ENCODE measurements at places on chromosomes 3 and 15.
A peak's percentile ranks its signal among the peaks of the same experiment; 100 is the strongest.

DNA sequence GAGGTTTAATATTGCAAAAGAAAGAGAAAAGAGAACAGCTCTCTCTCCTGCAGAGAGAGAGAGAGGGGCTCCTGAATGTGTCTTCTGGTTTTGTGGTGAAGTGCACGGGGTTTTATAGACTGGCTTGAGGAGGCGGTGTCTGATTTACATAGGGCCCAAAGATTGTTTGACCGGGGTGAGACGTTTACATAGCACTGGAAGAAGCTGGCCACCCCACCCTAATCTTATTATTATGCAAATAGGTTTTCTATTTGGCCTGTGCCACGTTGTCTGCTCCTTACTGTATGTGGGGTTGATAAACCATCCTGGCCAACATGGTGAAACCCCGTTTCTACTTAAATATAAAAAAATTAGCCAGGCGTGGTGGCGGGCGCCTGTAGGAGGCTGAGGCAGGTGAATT is 268.6 kb downstream of the SV2B start:
- DNase-seq: no peak

DNA sequence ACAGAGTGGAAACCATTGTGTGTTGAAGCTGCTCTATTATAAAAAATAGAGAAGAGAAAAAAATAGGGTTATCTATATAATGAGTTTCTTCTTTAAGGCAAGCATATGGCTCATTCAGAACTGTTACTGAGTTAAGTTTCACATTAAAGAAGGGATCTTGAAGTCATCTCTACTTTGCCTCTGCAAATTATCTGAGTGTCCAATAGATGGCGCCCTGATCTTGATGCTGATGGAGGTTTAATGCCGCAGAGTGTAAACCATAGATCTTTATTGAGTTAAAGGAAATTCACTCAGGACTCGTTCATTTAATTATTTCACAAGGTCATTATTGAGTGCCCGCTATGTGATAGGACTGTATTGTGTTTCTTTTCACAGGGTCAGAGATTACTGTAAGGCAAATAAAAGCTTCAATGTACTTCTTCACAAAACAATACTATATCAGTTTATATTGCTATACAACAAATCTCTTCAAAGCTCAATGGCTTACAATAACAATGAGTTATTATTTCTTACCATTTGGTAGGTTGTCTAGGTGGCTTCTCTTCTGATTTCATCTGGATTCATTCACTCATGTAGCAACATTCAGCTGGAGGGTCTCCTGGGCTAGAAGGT is 171.4 kb downstream of the NSUN3 start:
- no peak for DNase-seq

DNA sequence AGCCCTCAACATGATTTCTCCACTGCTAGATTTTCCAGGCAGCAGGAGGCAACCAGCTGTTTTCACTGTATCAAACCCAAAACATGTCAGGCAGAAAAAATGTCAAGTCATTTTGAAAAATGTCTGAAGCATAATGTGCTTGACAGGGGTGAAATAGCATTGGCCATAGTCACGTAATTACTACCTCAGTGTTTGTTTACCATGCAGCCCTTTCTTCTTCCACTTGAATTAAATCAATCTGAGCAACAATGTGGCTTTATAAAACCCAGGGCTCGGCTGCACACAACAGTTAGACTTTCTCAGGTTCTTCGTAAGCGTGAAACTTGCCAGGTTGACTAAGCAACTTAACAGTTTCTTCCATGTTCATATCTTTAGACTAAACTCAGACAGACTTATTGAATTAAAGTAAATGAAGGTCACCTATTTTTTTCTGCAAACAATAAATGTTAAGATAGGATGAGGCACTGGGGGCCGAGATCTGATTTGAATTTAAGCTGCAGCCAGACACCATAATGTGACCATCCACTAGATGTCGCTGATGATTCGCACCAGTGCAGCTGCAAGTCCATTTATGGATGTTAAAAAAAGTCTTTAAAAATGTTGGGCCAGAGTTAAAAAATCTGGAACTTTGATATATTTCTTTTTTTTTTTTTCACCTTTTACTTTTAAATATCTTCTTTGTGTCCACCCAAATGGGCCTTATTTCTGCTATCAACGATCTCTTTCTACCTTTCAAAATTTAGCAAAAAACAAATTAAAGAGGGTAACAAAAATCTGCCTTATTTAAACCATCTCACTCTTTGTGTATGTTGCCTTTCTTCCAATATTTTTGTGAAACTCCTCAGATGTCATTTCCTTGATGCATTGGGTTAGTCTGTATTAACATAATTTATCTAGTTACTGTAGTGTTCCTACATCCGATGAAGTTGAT is 305.9 kb downstream of the CACNA2D3 start:
- peak; percentile 72 for DNase-seq

DNA sequence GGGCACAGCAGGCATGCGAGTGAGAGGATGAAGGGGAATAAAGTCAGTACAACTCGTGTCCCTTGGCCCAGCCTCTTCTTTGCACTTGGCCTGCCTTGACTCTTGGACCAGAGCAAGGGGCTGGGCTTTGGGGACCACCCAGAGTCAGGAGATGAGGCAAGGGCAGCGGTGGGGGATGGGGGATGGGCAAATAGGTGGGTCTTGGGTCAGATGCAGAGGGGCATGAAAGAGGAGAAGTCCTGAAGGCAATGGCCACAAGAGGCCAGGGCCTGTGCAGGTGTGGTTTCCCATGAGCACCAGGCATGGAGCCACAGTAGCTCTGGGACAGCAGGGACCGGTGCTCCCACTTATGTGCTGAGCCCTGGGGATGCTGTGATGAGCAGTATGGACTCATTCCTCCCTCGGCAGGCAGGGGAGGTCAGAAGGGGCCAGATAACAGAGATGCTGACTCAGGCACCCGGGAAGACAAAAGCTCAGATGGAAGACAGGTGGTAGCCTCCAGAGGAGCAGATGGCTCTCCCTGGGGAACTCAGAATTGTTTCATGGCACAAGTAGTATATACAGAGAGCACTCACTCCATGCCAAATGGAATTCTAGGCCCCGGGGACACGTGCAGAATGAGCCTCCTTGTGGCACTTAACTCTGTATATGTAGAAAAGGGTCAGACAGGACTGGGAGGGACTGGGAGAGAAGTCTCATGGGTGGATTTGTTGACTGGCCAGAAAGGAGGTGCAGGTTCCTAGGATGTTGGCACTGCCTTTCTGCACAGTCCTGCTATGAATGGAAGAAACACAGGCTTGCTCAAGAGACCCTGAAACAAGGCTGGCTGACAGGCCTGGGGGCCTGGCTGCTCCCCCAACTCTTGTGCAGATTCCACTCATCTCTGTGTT is 14.3 kb downstream of the ZBTB47 start:
- peak; percentile 64 for DNase-seq

DNA sequence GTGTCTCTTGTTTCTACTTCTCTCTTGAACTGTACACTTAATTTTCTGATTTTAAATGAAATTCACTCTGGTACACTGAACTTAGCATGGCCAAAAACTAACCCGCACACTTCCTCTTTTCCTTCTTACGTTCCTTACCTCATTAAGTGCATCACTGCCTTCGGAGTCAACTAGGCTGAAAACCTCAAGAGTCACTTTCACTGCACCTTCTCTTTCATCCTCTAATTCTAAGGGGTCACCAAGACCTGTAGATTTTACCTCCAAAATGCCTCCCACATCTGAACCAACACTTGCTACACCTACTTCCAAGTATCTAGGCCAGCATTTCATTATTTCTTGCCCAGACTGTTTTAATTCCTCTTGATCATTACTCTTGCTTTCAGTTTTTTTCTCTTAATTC is 6.6 kb downstream of the CBLB start:
- no peak for DNase-seq

Data from sigmoid colon (tissue), 7 donors.